ENCODE measurements at places on chromosomes 12 and 14.

- no peak for DNase-seq
These were observed 48.2 kb upstream of the FRMD6 start for GRCh38 chr14:51603495-51603894.

DNA sequence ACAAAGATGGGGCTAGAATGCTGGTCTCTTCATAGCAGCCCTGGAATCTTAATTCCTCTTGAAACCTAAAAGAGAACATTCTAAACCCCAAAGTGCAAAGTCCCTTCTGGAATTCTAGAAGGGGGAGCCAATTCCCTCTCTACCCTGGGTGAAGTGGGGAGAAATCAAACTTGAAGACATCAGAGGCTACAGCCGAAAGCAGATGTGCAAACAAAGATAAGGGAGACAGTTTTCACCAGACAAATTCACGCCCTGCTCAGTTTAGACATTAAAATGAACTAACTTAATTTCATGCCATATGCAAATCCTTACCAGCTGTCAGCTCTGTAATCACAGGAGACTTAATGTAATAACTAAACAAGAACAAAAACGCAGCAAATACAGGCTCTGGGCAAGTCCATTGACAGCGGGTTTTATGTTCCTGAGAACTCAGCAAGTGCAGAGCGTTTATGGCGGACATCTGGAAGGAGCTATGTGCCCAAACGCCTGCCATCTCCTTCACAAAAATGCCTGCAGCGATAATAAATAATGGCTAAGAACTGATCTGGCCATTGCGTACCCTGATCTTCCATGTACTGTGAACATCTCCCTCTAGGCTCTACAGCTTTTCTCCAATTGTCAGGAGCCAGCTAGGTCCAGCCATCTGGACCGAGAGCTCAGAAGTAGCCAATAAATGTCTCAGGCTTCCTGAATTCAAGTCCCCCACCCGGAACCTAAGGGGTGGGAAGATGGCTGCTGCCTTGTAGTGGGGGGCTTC is 19.1 kb upstream of the FICD start:
- DNase-seq, result no peak

DNA sequence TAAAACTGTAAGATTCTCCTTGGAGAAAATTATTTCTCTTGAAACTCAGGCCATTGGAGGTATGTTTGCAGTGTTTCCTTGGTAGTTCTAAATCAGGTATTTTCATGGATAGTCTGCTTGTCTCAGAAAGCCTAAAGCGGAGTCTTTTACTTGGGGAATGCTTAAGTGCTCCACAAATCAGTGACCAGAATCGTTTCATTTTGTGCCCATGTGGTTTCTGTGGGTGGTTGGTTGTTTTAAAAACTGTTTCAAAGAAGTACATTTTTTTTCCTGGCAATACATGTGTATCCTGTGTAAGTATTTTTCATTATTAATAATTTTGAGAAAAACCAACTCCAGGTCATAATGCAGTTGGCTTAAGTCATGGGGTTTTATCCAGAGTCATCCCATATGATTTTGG is 33.6 kb downstream of the CCDC91 start:
- no peak for DNase-seq

- DNase-seq, result no peak
These were observed 1.1 kb upstream of the UBC start for GRCh38 chr12:124915239-124916236.

- DNase-seq, result no peak
These were observed 98.6 kb downstream of the VRK1 start for GRCh38 chr14:96895658-96896271.

DNA sequence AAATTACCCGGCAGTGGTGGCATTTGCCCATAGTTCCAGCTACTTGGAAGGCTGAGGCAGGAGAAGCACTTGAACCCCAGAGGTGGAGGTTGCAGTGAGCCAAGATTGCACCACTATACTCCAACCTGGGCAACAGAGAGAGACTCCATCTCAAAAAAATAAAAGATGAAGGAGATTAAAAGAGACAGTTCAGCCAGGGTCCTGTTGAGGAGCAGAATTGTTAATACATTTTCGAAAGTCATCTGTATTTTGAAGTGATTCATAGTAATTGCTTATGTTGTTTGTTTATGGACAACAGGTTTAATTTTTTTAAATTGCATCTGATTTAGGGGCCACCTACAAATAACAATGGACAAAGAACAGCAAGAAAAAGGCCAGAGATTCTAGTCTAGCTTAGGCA is 112.9 kb downstream of the DIP2B start:
- DNase-seq, result no peak

GRCh38 chr12:132772606-132773005 is 11.0 kb upstream of the ANKLE2 start:
- DNase-seq, result no peak

DNA sequence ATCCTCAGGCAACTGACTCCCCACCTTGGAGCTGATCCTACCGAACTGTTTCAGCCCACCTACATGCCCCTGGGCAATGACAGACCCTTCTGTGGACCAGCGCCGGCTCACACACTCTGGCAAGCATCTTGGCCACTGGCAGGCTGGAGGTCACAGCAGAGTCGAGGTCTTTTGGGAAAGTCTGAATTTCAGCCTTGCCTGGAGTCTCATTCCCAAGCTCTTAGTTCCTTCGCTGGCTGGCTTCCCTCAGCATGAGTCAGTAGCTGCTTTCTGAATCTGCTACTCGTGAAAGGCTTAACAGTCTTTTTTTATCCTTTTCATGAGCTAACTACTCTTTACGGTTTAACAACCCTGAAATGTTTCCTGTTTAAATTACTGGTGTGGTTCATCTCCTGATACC is 44.5 kb downstream of the ASCL4 start:
- DNase-seq, result no peak

- no peak for DNase-seq
These were observed 12.9 kb downstream of the GPR84 start for GRCh38 chr12:54351341-54351740.

DNA sequence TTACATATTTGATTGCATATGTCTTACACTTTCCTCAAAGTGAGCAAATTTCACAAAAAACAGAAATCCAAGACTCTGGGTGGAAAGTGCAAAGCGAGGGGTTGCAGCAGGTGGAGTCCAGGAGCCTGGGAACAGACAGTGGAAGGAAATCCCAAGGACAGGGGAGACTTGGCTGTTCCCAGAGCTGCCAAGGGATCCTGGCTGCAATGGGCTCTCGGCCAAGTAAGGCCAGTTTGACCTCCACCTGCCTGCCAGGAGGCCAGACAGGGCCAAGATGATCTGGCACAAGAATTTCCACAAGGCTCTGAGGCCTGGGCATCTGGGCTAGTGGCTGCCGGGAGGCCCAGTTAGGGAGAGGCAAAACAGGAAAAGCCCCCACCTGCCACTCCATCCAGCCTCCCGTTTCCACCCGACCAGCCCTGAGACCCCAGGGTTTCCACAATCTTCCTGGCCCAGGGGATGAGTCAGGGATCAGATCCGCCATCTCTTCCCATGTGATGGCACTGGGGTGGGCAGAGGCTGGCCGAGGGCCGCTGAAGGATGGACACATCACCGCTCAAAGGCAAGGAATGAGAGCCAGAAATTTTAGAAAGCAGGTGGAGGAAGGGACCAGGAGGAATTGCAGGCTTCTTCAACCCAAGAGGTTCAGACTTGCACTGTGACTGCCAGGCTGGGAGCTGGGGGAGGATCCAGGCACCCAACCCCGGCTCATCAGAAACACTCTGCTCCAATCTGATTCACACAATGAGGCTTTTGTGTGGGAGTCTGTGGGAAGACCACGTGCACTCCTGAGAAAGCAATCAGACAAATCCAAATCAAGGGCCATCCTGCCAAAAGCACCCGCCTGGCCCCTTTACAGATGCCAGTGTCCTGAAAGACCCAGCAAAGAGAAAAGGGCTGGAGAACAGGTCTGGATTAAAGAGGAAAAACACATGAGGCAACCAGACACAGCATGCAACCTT is 16.3 kb downstream of the SCARB1 start:
- DNase-seq, result no peak

DNA sequence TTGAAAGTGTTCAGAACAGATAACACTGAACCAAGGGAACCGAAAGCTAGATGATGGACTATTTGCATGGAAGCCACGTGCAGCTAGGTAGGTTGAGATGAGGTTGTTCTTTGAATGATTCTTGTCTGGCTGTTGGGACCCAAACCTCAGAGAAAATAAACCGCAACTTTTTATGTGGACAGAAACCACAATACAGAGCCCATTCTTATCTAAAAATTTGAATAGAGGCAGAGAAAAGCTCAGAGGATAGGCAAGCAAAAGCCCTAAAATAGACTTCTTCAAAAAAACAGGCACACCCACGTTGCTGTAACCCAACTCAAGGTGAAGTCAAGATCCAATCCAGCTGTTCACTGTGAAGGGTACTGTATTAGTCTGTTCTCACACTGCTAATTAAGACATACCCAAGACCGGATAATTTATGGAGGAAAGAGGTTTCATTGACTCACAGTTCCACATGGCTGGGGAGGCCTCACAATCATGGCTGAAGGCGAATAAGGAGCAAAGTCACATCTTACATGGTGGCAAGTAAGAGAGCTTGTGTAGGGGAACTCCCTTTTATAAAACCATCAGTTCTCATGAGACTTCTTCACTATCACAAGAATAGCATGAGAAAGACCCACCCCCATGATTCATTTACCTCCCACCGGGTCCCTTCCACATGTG is 353.8 kb downstream of the AACS start:
- no peak for DNase-seq

DNA sequence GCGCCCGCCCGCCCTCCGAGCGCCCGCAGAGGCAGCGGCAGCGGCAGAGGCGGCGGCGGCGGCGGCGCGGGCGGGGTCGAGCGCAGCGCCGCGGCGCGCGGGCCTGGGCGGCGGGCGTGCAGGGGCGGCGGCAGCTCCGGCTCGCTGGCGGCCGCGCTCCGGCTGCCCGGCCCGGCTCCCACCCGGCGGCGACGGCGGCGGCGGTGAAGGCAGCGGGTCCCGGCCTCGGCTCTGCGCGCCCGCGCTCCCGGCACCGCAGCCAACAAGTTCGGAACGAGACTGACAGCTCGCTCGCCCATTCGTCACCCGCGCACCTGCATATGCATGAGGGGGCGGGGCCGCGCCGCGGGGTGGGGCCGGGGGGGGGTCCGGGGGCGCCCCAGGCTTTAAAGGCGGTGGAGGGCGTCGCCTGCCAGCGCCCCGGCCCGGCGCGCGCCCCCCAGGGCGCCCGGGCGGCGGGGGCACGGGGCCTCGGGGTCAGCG is at the start of gene JAG2:
JAG2 (minus strand) TSS at position 281 of the 483 bp plus-strand sequence. CDS start 356 bp downstream, outside the sequence.
- DNase-seq, result peak; percentile 24

- DNase-seq, result no peak
These were observed 56.5 kb upstream of the RPH3A start for GRCh38 chr12:112734859-112735695.

GRCh38 chr12:88448337-88448915 is 131.8 kb downstream of the KITLG start:
- DNase-seq, result no peak

DNA sequence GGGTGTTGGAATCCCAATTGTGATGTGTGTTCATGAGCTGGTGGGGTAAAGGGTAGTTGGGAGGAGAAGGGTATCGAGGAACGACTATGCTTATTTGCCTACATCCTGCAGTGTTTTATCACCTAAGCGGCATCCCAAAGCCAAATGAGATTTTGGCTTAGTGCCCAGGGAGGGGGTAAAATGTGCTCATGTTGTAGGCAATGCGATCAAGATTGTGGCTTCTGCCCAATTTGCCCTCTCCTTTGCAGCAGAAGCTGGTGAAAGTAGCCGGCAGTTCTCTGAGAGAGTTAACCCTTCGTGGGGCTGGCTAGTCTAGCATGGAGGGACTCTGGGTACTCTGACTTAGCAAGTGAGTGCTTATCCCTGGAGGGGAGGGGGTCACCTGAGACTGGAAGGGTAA is 753 bp downstream of the RPH3A start:
- DNase-seq, result no peak

DNA sequence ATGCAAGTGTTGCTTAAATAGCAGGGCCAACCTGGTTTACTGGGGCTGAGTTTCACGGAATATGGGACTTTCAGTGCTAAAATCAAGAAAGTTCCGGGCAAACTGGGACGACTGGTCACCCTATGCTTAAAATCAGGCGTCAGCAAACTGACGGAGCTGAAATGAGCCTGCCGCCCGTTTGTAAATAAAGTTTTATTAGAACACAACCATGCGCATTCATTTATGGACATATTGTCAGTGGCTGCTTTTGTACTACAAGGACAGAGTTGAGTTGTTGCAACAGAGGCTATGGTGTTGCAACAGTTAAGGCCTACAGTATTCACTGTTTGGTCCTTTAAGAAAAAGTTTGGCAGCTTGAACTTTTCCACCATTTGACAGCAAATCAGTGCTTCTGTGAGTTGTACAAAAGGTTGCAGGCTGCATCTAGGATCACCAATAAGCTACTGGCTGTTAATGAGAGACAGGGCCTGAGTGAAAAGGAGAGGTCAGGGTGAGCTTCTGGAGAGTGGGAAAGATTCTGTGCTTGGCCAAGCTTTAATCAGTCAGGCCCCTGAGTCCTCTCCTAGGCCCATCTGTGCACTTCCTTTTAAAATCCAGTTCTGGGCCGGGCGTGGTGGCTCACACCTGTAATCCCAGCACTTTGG is 13.3 kb downstream of the SELPLG start:
- no peak for DNase-seq

DNA sequence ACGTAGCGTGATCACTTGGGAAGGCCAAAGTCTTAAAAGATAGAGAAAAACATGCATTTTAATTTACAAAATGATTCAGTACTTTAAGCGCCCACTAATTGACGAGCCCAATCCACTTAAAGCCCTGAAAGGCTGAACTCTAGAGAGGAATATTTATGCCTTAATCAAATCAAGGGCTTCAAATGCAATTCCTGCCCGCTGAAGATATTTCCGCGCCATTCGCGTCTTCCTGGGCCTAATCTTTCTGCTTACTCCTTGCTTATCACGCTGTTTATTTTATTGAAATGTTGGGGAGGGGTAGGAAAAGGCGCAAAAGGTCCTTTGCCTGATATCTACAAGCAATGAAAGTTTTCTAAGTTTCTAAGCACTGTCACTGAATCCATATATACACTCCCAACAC is 4.0 kb downstream of the TBX3 start:
- DNase-seq, result no peak

DNA sequence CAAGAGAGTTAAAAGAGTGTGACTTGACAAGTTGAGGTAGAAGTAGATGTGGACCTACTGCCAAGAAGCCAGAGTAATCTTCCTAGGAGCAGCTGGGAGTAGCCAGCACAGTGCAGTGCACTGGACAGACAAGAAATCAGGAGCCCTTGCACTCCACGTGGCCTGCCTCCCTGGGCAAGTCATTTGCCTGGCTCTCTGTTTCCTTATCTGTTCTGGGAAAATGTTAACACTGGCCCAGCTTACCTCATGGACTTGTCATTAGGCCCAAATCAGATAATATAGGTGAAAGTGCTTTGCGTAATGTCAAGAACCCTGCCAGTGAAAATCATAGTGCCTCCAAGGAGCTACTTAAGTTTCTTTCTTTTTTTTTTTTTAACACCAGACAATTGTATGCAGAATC is 19.2 kb downstream of the SLC7A8 start:
- DNase-seq, result no peak

GRCh38 chr12:53937596-53938325 is 870 bp upstream of the HOXC13 start:
- no peak for DNase-seq

GRCh38 chr12:45338272-45338671 is 122.4 kb downstream of the ANO6 start:
- DNase-seq, result no peak

- DNase-seq, result no peak
These were observed 494.4 kb upstream of the RGS6 start for GRCh38 chr14:71437870-71438269.

GRCh38 chr12:118574288-118574687 is 197.9 kb downstream of the SUDS3 start:
- DNase-seq, result no peak

- DNase-seq, result no peak
These were observed 440.3 kb upstream of the RGS6 start for GRCh38 chr14:71491931-71492330.

- no peak for DNase-seq
These were observed 140.8 kb downstream of the SCARB1 start for GRCh38 chr12:124722878-124723277.

- peak; percentile 8 for DNase-seq
These were observed 193.5 kb upstream of the CNOT2 start for GRCh38 chr12:70049596-70050360.
